ENCODE measurements at places on chromosomes 3 and 15.

- DNase-seq: no peak
These were observed 6.3 kb upstream of the RAMAC start for GRCh38 chr15:82979726-82980125.

GRCh38 chr15:72916378-72916777 lies 132.8 kb upstream of the ADPGK start:
- DNase-seq: no peak

DNA sequence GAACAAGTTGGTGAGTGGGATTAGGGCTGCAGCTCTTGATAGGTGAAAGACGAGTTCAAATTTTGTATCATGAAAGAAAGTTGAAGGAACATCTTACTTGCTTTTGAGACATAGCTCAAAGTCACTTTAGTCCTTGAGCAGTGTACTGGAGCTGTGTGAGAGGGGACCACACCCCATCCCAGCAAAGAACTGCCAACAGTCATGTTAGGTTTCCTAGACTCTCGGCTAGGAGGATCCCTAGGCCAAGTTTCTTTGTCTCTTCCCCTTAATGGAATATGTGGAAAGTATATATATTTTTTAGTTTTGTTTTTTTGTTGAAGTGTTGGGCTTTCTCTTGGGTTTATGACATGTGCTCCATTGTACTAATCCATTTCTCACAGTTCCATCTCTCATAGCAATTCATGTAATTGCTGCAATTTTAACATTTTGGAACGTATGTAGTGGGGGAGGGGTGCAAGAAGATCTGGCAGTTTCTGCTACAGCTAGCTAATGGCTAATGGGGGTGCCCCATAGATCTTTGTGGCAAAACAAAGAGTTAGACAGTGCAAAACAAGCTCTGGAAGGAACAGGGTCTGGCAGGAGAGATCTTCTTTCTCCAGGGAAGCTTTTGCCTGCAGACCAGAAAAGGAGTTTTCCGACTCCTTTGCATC lies 25.1 kb downstream of the TLNRD1 start:
- DNase-seq: no peak

DNA sequence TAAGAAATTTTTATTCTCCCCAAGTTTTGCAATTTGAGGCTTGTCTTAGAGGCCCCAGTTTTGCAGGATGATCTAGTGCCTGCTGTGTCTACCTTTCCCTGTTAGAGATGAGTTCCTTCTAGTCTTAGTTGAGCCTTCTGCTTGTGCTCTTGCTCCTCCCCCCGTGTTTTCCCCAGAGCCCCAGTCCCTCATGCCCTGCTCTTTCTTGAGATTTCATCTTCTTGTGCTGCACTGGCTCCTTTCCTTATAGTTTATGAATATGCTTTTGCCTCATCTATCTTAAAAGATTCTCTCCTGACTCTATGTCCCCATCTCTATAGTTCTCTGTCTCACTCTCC lies 4.7 kb downstream of the GAP43 start:
- no peak for DNase-seq

- no peak for DNase-seq
These were observed 120.2 kb upstream of the LIPC start for GRCh38 chr15:58311556-58311955.

DNA sequence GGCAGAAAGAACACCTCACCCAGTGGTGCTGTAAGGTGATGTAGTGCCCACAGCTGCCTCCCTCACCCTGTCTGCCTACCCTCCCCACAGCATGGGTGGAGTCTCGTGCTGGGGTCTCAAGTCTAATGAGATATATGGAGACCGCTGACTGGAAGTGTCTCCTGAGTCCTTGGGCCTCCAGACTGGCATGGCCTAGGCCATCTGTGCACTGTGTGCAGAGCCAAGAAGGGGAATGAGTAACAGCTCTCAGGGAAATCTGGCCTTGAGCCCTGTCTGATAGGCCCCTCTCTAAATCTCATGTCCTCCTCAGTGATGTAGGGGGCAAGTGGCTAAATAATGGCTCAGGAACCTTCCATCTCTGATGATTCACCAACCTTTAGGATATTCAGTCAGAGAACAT lies 277.4 kb downstream of the PLCL2 start:
- DNase-seq: no peak
